ENCODE measurements at places on chromosomes 7 and 10.

DNA sequence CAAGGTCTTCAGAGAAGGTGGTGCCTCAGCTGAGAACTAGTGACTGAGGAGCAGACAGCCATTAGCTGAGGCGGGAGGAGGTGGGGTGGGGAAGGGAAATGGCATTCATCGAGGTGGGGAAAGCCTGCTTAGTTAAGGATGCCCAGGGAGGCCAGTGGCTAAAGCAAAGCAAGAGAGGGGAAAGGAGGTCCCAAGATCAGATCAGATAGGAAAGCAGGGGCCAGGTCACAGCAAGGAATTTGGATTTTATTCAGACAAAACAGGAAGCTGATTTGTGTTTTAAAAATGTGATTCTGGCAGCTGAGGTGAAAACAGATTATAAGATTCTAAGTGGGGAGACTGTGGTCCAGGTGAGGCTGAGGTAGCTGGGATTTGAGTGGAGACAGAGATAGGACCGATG lies 45.8 kb downstream of the CNNM1 start:
- no peak for DNase-seq

DNA sequence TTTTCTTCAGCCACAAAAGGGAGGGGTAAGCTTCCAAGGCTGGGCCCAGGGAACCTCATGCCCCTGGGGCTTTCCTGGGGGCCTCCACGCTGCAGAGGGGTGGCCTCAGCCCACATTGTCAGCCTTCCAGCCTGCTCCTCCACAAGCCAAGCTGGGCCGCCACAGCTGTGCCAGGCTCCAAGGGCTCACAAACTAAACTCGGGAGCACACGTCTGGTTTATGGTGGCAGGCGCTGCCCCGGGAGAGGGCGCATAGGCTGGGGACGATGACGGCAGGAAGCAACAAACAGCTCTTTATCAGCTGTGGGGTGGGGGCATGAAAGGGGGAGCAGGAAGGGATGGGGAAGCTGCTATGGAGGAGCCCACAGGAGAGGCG lies 6.3 kb upstream of the CDH23 start:
- no peak for DNase-seq

DNA sequence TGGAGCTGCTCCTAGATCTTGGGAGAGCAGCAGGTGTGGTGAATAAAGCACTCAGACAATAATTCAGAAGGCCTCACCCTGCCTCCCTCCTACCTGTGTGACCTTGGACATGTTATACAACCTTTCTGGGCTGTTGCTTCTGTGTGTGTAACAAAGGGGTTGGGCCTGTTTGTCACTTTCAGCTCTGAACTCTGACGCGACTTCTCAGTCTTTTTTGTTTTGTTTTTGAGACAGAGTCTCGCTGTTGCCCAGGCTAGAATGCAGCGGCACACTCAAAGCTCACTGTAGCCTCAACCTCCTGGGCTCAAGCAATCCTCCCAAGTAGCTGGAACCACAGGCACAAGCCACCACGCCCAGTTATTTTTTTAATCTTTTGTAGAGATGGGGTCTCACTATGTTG lies 89.3 kb downstream of the DNMBP start:
- no peak for DNase-seq

- DNase-seq, result no peak
These were observed 580 bp downstream of the ZNF775 start for GRCh38 chr7:150379441-150380379.

- no peak for DNase-seq
These were observed 173.3 kb upstream of the BET1 start for GRCh38 chr7:94177441-94177840.

GRCh38 chr10:62732841-62733653 lies 71.5 kb upstream of the ADO start:
- peak; percentile 81 for DNase-seq

DNA sequence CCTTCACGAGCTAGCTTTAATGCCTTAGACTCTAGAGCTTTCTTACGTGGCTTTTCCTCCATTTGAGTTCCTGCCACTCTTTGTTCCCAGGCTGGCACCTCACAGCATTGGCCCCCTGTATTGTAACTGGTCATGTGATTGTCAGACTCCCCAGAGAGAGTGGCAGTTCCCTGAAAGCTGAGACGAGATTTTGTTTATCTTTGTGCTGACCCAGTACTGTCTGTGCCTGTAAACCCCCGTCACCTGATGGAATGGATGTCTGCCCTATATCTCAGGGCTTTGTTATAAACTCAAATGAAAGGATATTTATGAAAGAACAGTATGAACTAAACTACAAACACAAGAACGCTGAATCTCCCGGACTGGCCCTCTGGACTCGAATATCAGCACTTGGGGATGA lies 13.0 kb downstream of the NOBOX start:
- DNase-seq, result no peak

GRCh38 chr7:127530148-127530547 lies 55.2 kb downstream of the GCC1 start:
- DNase-seq, result no peak

GRCh38 chr7:28224675-28225074 lies 44.1 kb upstream of the JAZF1 start:
- no peak for DNase-seq

- DNase-seq, result no peak
These were observed 278.9 kb downstream of the HPSE2 start for GRCh38 chr10:98956576-98957260.

DNA sequence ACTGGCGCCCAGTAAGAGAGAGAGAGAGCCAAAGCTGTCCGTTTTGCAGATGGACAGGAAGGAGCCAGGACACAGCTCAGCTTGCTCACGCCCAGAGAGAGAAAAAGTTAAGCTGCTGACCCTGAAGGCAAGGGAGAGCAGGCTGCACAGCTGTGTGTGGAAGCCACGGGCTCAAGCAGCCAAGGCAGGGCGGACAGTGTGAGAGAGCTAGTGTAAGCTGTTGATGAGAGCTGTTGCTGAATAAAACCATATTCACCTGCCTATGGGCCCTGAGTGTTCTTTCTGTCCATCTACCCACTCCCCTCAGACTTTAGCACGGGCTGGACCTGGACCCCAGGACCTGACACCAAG lies 5.4 kb downstream of the INMT start:
- DNase-seq, result no peak

DNA sequence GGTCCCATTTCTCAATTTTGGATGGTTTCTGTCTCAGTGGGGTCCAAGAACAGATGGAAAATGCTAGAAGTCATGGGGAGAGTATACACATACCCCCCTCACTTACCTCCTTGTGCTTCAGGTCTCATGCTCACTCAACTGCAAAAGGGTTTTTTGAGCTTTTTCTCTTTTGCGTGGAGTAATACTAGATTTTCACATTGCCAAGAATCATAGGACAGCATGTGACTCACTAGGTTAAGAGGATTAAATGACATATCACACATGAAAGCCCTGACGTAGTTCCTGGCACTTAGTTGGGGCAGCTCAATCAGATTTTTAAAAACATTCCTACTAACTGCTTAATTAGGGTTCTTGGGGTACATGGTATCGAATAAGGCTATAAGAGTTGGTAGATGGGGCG lies 4.5 kb downstream of the PI4K2A start:
- DNase-seq, result no peak

GRCh38 chr10:98320486-98321185 lies 52.6 kb upstream of the LOXL4 start:
- DNase-seq, result no peak

GRCh38 chr7:128841171-128841690 lies 11.0 kb downstream of the FLNC start:
- no peak for DNase-seq

DNA sequence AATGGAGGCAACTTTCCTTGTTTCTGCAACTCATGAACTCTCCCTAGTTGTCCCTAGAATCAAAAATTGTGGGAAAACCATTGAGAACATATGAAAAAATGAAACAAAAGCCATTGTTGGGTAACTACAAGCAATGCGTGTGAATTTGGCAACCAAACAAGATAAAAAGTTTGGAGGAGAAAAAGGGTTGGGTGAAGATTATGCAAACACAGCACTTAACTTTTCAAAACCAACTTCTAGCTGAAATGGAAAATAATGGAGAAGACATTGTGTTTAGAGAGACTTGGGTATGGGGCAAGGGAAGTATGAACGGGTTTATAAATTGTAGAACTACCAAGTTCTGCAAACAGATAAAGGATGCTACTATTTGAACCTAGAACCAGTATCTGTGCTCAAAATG lies 89.0 kb upstream of the SVIL start:
- DNase-seq, result no peak

GRCh38 chr10:5449823-5450222 lies 37.5 kb downstream of the NET1 start:
- no peak for DNase-seq

DNA sequence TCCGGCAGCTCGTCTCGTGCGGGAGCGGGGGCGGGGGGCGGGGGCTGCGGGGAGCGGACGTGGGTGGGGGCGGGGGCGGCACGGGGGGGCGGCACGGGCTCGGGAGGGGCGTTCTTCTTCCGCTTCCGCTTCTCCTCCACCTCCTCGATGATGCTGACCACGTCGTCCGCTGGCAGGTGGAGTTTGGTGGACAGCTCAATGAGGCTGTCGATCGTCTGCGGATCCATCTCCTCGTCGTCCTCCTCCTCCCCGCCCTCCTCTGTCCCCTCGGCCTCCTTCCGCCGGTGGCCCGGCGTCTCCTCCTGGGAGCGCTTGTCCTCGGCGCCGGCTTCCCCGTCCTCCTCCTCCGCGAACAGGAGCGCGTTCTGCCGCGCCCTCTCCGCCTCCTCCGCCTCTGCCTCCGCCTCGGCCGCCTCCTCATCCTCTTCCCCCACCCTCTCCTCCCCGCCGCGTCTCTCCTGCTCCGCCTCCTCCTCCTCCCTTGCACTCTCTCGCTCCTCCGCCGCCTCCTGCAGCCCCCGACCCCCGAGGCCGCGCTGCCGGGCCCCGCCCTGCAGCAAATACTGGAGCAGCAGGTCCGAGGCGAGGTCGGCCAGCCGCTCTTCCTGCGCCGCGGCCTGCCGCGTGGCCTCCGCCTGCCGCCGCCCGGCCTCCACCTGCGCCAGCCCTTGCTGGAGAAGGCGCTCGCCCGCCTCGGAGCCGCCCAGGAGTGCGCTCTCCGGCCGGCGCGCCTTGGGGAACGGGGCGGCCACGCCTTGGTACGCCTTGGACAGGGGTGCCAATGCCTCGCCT lies 1.9 kb downstream of the VGF start:
- DNase-seq, result no peak

- DNase-seq, result no peak
These were observed 29.2 kb downstream of the CALML5 start for GRCh38 chr10:5470062-5470751.

DNA sequence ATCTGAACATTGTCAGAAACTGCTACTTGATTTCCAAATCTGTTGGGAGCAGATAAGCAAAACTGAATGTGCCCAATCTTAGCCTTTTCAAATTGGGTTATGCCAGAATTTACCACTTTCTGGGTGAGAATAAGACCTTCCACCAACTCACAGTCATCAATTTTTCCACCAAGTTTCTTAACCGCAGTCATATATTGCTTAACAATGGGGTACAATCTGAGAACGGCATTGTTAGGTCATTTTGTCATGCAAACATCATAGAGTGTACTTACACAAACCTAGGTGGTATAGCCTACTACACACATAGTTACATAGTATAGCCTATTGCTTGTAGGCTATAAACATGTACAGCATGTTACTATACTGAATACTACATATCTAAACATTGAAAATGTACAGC lies 16.0 kb downstream of the MRPS33 start:
- DNase-seq, result no peak

- DNase-seq, result no peak
These were observed 193.6 kb downstream of the FGFR2 start for GRCh38 chr10:121404611-121405010.

DNA sequence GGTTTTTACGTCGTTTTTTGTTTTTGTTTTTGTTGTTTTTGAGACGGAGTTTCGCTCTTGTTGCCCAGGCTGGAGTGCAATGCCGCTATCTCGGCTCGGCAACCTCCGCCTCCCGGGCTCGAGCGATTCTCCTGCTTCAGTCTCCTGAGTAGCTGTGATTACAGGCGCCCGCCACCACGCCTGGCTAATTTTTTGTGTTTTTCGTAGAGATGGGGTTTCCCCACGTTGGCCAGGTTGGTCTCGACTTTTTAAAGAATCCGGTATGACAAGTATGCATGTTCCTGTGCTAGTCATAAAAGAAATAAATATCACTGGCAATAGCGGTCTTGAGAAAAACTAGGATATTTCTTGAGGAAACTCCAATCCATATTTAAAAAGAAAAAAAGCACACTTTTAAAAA lies 2.7 kb upstream of the ARL4A start:
- no peak for DNase-seq

DNA sequence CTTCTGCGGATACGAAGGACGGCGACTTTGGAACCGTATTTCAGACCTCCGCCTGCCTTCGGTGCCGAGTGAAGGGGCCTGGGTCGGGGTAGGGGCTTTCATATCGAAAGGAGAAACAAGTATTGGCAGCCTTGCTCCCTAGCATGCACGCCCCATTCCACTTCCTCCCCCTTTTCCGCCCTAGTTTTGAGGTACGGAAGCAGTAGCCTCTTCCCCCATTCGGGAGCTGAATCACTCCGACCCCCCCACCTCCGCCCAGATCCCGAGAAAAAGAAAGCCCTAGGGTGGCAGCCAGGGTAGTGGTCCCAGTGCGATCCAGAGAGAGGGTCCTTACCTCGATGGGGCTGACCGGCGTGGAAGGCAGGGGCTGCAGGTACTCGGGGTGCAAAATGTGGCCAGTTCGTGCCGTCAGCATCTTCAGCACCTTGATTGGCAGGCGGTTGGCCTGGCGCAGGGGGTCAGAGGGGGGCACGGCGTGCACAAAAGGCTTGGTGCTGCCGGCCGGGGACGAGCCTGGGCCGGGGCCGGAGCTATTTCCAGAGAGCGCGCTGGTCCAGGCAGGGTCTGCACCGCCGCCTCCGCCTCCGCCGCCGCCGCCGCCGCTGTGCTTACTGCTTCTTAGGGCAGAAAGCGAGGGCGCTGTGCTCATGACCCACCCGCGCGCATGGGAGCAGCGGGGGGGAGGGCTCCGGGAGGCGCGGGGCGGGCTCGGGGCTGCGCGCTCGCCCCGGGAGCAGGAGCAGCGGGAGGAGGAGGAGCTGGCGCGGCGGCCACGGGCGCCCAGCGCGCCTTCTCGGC lies 594 bp downstream of the ZNF503 start:
- DNase-seq, result no peak

- DNase-seq, result no peak
These were observed 435.5 kb upstream of the NRG3 start for GRCh38 chr10:81439445-81439844.

DNA sequence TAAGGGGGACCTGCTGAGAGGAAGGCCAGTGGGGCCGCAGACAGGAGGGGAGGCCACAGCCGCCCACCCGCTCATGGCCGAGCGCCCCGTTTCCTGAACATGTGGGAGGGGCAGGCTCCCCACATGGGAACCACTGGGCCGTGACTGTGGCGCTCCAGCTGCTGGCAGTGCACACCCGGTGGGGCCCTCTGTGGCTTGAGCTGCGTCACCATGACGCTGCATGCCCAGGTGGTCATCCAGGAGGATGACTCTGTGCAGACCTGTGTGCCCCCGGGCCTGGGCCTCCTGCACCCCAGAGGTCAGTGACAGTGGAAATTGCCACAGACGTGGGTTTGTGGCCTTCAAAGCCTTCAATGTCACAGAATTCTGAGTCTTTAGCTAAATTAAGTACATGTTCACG lies 85.1 kb downstream of the MGMT start:
- no peak for DNase-seq

- no peak for DNase-seq
These were observed 78.6 kb downstream of the FAM53B start for GRCh38 chr10:124665558-124665957.

GRCh38 chr7:106575138-106575823 lies 85.7 kb downstream of the CCDC71L start:
- no peak for DNase-seq

GRCh38 chr10:104317269-104317710 lies 21.0 kb downstream of the ITPRIP start:
- DNase-seq, result no peak

All from CD8-positive, alpha-beta memory T cell (primary cell).